ENCODE measurements at places on chromosomes 2 and 18.

DNA sequence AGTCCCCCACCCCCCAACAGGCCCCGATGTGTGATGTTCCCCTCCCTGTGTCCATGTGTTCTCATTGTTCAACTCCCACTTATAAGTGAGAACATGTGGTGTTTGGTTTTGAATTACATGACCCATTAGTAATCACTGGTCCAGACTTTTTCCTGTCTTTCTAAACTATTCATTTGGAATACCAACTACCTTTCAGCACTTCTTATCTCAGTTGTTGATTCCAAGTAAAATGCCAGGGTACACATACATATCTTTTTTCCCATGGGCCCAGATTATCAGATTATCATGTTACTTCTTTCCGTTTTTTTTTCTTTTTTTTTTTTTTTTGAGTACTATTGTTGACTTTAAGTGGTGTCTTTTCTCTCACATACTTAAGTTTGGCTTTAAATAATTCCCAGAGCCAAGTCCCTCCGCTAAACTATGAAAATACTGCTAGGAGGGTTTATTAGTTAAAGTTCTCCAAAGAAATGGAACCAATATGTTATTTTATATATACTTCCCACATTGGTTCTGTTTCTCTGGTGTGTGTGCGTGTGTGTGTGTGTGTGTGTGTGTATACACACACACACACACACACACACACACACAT, 389.3 kb downstream of the IRS1 start:
- DNase-seq, result no peak

DNA sequence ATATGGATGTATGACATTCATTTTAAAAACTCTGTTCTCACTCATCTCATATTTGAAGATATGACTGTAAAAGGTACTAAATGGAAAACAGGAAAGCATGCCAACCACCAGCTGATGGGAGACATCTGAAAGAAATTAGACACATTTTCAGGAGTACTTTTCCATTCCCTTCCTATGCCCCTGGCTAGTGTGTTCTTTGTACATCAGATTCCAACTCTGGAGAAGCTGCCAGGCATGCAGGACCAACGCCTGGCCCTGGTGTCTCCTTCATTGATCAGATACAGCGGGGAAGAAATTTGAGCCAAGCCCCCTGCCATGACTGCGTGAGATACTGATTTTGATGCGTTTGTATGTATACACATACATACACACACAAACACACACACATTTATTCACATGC, 599.0 kb upstream of the SYT4 start:
- no peak for DNase-seq

- no peak for DNase-seq
These were observed 421.0 kb downstream of the ZNF521 start for GRCh38 chr18:24930971-24931370.

GRCh38 chr2:188952901-188953300, 21.3 kb upstream of the COL3A1 start:
- no peak for DNase-seq

GRCh38 chr2:20404950-20405349, 41.9 kb upstream of the RHOB start:
- no peak for DNase-seq

DNA sequence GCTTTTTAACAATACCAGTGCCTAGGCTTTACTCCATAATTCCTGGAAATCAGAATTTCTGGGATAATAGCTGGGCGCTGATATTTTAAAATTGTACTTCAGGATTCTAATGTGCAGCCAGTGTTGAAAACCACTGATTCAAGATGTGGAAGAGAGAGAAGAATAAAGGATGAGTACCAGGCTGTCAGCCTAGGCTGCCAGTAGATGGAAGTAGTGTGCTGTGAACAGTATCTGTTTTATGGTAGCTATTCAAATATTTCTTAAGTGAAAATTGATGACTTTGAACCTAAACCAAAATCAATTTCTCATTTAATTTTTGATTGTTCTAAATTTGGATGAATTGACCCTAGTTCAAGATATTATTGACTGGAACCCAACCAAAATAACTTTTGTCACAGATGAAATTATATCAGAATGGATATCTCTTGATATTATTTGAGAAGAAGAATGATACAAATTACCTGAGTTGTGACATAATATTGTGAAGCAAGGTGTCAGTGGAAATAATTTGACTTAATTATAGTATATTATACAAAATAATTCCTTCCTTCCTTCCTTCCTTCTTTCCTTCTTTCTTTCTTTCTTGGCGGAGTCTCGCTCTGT, 88.0 kb downstream of the COMMD1 start:
- DNase-seq, result peak; percentile 0

- no peak for DNase-seq
These were observed 247.6 kb downstream of the MEIS1 start for GRCh38 chr2:66682476-66682875.

- no peak for DNase-seq
These were observed 10.4 kb downstream of the ADCY3 start for GRCh38 chr2:24909555-24910177.

GRCh38 chr2:56448403-56449001, 264.7 kb downstream of the CCDC85A start:
- DNase-seq, result no peak

DNA sequence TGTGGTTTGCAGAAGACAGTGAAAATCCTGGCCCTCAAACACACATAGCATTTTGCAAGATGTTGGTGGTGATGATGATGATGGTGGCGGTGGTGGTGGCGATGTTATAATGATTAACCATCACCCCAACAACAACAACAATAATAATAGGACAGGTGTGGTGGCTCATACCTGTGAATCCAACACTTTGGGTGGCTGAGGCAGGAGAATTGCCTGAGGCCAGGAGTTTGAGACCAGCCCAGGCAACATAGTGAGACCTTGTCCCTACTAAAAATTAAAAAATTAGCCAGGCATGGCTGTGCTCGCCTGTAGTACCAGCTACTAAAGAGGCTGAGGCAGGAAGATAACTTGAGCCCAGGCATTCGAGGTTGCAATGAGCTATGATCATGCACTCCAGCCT, 3.8 kb downstream of the VIT start:
- no peak for DNase-seq

DNA sequence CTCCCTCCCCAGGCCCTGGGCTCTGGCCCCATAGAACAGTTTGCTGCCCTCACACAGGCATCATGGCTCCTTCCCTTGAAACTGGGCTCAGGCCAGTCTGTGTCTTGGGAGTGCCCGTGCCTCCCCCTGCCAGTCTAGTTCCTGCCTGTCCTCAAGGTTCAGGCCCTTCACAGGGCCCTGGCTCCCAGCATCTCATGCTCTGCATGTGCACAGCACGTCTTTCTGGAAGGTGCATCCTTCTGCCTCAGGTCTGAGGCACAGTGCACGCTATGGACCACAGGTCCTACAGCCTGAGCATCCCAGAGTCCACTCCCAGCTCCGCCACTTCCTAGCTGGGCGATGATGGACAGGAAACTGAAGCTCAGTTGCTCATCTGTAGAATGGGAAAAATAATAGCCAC, 35.6 kb upstream of the FOSL2 start:
- DNase-seq, result no peak

GRCh38 chr2:26184555-26185303, 11.8 kb downstream of the GAREM2 start:
- DNase-seq, result no peak

DNA sequence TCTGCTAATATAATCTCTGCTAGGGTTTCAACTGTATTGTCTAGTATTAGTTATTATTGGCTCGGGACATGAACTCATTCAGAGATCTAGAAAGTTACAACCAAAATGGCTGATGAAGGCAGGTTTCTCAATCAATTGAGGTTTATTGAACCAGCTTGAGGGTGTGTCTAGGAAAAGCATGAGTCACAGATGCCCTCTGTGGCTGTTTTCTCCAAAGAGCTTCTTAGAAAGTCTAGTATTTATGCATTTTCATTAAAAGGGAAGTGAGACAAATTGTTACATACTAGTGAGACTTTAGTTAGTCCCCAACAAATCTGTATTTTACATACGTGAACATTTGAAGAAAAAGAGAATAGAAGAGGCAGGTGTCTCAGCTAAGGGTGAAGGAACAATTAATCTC, 23.0 kb upstream of the RTTN start:
- DNase-seq, result no peak

GRCh38 chr2:176122683-176123410, at the start of gene HOXD9:
TSS of gene HOXD9 (plus strand) at chr2:176122719. CDS start at chr2:176122769, 50 bp downstream.
- DNase-seq, result no peak

DNA sequence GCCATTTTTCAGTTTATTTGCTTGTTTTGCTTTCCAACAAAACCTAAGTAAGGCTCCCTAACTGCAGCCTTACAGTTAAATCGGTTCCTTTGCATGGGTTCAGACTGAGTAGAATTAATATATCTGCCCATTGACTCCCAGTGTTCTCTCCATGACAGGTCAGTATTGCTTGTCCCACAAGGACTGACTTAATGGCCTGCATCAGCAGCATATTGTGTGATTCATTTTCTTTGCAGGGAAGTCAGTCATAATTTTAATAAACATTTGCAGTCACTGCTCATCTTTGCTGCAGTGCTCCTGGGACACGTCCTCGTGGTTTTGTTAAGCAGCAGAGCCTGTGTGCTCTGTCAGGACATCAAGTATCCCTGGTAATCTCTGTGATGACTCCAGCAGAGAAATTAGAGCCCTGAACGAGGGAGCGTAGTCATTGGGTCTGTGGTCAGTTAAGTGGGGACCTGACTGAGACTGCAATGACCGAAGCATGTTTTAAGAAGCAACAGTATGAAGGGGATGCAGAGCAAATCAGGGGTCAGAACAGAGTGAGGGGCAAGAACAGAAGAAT, 93.3 kb downstream of the CDH20 start:
- DNase-seq, result no peak

- DNase-seq, result no peak
These were observed 38.9 kb upstream of the SERPINE2 start for GRCh38 chr2:224077773-224078507.

GRCh38 chr2:129240061-129240460, 739.4 kb upstream of the RAB6C start:
- DNase-seq, result no peak

Data from DMS79 (cell line).